Fibroblast of lung (primary cell): ENCODE measurements at places on chromosomes 2 and 18. TPM values are rescaled to one million over a fixed set of nuclear protein-coding genes. Genes with fewer than 3 reads are reported as not detected.
A peak's percentile ranks its signal among the peaks of the same experiment; 100 is the strongest.

The LTBP1 gene
- total RNA-seq = 190 and 324 TPM in 2 replicates

The CAPN14 gene
- total RNA-seq = under 0.01 and 0.17 TPM in 2 replicates

The DSC1 gene
- total RNA-seq = not detected in 2 replicates

The COQ10B gene
- 38.8 and 41.9 TPM in 2 replicates for total RNA-seq

The NDC80 gene
- total RNA-seq = 1.0 and 9.7 TPM in 2 replicates

The GKN1 gene
- total RNA-seq = not detected in 2 replicates

The COMMD1 gene
- total RNA-seq = 36.0 and 38.6 TPM in 2 replicates

The PARD3B gene
- total RNA-seq = 14.9 and 20.6 TPM in 2 replicates

DNA sequence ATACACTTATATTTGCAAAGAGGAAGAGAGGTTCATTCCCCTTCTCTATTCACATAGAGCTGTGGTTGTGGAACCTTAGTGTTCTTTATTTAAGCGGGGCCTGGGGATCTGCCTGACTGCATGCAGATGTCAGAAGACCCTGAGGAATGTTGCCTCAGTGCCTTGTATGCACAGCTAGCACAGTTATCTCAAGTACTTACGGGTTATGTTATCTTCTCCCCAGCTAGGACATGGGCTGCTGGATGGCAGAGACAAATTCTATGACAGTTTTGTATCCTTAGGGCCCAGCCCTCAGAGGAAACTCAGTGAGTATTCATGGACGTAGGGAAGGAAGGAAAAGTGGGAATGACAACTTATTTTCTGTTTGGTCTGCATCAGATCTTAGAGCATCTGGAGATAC is 37.7 kb upstream of the RTN4 start:
- DNase-seq = no peak

- DNase-seq = no peak
Observed at GRCh38 chr2:231942180-231942579, 16.0 kb upstream of the NPPC start.

GRCh38 chr18:32373995-32374394 is 96.7 kb downstream of the GAREM1 start:
- peak; percentile 63 for DNase-seq

- peak; percentile 11 for DNase-seq
Observed at GRCh38 chr2:263774-264492, at the start of gene SH3YL1. SH3YL1 (minus strand) TSS chr2:264032; CDS start chr2:263984, 48 bp downstream.

DNA sequence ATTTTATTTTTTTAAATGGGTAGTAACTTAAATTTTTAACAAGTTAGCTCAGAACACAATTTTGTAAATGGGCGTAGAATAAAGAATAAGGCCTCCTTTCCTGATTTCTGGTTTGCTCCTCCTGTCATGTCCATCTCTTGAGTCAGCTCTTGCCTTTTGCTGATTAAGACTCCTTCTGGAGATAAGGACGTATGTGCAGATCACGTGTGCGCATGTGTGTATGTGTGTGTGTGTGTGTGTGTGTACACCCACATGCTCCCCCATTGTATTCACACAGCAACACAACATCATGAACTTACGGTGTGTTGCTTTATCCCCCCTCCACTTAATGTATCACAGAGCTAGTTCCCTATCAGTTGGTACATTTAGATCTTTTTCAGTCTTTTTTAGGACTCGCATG is 182.9 kb downstream of the PRKCE start:
- no peak for DNase-seq

DNA sequence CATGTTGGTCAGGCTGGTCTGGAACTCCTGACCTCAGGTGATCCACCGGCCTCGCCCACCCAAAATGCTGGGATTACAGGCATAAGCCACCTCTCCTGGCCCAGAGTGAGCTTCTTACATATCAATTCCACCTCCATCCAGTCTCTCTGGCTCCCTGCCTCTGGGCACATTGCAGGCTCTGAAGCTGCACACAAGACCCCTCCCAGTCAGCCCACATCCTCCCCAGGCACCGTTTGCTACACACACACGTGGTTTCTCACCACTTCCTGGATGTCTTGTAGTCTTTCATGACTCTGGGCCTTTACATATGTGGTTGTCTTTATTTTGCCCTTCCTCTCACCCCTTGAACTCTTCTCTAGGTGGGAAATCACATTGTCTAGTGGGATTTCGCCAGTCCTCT is 64.0 kb upstream of the CABLES1 start:
- peak; percentile 36 for DNase-seq

GRCh38 chr2:98161186-98161585 is 74.2 kb downstream of the VWA3B start:
- DNase-seq = no peak

- peak; percentile 66 for DNase-seq
Observed at GRCh38 chr2:237012577-237013267, 73.0 kb upstream of the COPS8 start.

DNA sequence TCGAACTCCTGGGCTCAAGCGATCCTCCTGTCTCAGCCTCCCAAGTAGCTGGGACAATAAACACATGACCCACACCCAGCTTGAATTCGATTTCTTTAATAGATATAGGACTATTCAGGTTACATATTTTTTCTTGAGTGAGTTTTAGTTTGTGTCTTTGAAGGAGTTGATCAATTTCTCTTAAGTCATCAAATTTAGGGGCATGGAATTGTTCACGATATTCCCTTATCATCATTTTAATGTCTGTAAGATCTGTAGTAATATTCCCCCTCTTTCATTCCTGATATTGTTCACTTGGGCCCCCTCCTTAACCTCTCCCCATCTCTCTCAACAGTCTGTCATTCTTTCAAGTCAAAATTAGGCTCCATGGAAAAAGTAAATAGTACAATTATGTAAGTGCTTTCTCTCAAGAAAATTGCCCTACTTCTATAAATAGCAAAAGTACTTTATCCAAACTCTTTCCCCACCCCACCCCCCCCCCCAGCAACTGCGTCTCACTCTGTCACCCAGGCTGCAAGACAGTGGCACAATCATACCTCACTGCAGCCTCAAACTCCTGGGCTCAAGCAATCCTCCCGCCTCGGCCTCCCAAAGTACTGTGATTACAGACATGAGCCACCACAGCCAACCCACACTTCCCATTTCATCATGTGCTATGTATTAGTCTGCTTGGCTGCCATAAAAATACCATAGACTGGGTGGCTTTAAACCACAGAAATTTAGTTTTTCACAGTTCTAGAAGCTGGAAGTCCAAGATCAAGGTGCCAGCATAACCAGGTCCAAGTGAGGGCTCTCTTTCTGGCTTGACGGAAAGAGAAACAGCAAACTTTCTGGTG is 20.1 kb downstream of the WDR33 start:
- DNase-seq = no peak

GRCh38 chr18:48832938-48833700 is 117.6 kb downstream of the SMAD7 start:
- peak; percentile 96 for DNase-seq

DNA sequence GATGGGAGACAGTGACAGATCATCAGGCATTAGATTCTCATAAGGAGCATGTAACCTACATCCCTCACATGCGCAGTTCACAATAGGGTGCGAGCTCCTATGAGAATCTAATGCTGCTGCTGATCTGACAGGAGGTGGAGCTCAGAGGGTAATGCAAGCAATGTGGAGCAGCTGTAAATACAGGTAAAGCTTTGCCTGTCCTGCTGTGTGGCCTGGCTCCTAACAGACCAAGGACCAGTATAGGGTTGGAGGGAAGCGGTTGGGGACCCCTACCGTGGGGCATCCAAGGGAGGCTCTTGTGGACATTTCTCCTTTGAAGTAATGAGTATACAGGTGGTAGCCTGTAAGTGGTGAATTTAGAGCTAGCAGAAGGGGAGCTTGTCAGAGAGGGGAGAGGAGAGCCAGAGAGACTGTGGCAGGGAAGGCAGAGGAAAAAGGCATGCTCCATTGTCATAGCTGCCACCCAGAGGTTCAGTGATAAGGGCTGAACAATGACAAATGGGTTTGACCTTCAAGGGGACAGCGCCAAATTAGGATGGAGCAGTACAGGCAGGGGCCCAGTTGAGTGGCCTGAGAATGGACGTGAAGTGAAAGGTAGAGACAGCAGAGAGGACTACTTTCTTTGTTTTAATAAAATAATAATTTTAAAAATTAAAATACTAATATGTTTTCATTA is 15.2 kb upstream of the TMBIM1 start:
- no peak for DNase-seq

DNA sequence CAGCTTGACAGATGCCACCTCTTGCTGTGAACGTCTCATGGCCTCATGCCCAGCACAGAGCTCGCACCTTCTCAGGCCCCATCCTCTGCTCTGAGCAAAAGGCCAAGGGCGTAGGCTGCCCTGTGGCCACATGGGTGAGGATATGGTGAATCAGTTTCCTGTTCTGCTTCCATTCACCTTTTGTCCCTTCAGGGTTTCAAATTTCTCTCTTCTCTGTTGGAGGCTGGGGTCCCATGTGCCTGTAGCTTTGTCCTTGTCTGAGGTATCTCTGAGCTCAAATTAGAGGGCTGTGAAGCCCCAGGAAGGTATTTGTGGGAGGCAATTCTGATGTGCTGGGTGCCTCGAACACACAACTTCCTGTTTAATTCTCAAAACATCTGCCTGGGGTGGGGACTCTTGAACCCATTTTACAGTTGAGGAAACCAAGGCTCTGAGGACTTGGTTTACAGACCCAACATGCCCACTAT is 29.0 kb downstream of the ZAP70 start:
- peak; percentile 7 for DNase-seq
